ENCODE measurements at places on chromosomes 2 and 18.

DNA sequence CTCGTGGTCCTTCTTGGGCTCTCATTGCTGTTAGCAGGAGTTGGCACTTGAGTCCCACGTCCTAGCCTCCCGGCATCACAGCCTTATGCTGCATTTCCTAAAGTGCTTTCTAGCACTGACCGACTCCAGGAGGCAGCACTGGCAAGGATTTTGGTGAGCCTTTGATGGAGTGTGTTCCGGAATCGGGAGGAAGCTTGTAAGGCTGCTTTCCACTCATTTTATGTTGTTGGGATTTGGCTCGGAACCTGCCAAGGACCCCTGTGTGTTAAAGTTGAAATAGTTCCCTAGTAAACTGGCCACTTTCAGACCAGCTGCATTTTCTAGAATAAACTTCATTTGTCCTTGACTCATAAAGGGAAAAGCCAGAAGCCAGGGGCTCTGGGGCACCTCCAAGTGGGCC, 88.9 kb downstream of the AGAP1 start:
- no peak for DNase-seq

DNA sequence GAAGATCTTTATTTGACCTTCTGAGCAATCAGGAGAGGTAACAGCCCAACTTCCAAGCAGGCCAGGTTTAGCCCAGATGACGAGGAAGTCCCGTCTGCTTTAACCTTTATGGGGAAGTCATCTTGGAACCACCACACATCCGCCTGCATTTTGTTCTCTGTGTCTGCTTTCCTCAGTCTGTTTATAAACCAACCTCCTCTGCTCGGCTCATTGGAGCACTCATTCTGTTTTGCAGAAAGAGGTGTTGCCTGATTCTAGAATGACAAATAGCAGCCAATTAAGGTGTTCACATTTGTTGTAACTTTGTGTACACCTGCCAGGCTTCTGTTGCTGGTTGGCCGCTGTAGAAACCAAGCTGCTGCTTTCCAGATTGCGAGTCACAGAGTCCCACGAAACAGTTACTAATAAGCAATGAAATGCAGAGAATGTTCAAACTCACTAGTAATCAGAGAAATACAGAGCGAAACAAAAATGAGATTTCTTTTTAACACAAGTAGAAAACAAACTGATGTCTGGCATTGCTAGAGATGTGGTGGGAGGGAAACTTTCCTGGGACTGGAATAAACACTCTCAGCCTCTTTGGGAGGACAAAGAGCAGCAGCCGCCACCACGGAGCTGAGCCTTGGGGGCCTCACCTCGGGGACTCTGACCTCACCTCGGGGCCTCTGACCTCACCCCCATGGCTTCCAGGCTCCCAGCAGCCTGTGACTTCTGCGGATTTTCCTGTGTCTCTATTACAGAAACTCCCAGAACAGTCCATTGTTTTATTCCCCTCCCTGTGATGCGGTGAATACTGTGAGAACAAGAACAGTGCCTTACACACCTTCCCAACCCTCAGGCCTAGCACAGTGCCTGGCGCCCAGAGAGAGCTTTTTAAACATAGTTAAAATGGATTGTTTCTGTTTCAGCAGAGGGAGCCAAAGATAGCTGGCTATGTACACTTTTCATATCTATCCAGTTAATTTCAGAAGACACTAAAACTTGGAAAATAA, 64.0 kb downstream of the MBP start:
- DNase-seq: no peak

DNA sequence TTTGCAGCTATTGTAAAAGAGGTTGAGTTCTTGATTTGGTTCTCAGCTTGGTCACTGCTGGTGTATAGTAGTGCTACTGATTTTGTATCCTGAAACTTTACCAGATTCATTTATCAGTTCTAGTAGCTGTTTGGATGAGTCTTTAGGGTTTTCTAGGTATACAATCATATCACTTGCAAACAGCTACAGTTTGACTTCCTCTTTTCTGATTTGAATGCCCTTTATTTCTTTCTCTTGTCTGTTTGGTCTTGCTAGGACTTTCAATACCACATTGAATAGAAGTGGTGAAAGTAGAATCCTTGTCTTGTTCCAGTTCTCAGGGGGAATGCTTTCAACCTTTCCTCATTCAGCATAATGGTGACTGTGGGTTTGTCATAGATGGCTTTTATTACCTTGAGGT, 210.5 kb upstream of the DPP10 start:
- DNase-seq: no peak

GRCh38 chr18:48854780-48855179, 96.0 kb downstream of the SMAD7 start:
- no peak for DNase-seq

DNA sequence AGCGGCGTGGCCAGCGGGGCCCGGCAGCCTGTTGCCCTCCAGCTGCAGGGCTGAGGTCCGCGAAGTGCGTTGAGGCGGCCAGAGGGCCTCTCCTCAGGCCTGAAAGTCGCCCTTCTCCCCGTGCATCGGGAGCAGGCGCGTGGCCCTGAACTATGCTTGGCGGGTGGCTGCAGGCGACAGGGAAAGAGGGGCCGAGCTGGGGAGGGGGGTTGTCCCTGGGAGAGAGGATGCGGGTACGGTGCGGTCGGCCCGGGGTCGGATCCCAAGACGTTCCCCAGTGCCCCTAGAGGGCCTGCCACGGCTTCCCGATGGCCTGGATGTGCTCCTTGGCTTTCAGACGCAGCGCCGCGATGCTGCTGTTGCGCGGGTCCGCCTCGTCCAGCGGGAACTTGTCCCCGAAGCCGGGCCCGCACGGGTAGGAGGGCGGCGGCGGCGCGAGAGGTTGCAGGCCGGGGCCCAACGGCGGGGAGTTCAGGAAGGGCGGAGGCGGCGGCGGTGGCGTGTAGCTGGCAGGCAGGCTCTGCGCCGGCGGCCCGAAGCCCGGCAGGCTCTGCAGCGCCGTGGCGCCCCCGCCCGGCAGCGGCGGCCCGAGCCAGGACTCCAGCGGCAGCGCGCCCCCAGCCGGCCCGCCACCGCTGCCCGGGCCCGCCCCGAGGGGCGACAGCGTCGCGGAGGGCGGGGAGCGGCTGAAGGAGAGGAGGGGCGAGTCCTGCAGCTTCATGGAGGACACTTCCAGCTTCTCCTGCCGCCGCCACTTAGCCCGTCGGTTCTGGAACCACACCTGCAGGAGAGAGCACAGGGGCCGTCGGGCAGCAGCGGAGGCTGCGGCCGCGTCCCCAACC, 4.3 kb downstream of the RAX start:
- DNase-seq: no peak

DNA sequence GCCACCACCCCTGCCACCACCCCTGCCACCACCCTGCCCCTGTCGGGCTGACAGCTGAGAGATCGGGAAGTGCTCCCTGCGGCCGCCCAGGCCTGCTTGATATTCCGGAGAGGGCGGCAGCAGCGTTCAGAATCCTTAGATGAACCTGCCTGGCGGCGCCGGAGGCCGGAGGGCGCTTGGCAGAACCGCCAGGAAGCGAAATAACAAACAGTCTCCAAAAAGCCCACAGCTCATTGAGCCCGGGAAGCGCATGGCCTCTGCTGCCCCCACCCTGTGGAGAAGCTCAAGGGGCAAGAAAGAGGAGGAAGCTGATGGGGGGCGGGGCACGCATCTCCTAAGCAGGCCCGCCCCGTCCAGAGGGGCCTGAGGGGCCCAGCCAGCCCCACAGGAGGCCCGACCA, 92.2 kb upstream of the MBOAT2 start:
- no peak for DNase-seq
